ENCODE measurements at places on chromosomes 3 and 15.

DNA sequence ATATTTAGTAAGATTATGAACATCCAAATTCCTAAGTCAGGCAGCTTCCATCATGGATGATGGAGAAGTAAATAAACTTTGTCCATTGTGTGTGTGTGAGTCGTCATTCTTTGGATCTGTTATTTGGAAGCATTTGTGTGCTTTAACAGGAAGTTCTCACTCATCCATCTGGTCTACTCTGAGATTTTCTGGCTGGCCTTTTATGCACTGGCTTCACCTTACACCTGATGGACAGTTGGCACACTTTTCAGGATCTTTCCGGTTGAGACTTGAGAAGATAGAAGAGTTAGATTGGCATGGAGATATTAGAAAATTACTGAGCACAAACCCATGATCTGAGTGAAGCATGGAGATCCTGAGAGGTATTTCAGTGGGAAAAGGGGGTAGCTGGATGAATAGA lies 12.6 kb downstream of the SYNPR start:
- no peak for DNase-seq

DNA sequence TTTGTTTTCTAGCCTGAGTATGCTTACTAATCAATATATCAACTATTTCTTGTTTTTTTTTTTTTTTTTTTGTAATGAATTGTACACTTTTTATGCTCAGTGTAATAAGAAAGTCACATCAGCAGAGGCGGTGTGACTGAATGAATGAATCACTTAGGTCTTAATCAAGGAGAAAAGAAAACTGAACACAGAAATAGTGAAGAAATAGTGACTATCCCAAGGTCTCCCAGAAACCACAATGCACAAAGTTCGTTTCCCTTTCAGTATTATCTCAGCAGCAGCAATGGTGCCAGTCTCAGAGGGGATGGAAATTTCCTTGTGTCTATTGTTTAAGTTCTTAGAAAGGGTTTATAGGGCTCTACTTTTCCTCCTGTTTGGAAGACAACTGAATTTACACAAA lies 80.7 kb downstream of the NR1I2 start:
- DNase-seq, result no peak

GRCh38 chr3:71360180-71360579 lies 223.3 kb downstream of the FOXP1 start:
- DNase-seq, result no peak

DNA sequence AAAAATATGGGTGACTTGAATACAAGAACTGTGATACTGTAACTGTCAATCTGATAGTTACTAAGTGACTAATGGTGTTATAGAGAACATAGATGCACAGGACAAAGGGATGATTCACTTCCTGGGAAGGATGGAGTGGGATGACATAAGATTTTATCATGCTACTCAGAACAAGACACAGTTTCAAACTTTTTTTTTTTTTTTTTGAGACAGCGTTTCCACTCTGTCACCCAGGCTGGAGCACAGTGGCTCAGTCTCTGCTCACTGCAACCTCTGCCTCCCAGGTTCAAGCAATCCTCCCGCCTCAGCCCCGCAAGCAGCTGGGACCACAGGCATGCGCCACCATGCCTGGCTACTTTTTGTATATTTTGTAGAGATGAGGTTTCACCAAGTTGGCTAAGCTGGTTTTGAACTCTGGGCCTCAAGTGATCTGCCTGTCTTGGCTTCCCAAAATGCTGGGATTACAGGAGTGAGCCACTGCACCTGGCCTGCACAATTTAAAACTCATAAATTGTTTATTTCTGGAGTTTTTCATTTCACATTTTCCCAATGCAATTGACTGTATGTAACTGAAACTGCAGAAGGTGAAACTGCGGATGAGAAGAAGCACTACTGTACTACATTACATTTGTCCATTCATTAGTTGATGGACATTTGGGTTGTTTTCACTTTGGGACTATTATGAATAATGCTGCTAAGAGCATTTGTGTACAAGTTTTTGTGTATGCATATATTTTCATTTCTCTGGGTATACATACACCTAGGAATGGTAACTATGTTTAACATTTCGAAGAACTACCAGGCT lies 40.6 kb downstream of the ADIPOQ start:
- peak; percentile 85 for DNase-seq

GRCh38 chr3:176872771-176873209 lies 324.5 kb downstream of the TBL1XR1 start:
- DNase-seq, result peak; percentile 43

DNA sequence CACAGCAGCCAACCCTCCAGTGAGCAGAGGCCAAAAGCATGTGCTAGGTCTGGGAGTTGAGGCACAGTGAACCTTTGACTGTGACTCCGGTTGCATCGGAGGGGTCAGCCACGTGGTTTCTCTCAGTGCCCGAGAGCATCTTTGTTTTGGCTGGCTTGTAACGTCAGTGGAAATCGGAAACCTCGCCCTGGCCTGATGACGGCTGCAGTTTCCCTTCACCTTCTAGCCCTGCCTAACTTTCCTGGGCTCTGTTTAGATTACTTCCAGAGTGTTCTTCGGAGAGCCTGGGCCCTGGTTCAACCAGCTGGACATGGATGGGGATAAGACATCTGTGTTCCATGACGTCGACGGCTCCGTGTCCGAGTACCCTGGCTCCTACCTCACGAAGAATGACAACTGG lies 56.6 kb downstream of the MESD start:
- no peak for DNase-seq

DNA sequence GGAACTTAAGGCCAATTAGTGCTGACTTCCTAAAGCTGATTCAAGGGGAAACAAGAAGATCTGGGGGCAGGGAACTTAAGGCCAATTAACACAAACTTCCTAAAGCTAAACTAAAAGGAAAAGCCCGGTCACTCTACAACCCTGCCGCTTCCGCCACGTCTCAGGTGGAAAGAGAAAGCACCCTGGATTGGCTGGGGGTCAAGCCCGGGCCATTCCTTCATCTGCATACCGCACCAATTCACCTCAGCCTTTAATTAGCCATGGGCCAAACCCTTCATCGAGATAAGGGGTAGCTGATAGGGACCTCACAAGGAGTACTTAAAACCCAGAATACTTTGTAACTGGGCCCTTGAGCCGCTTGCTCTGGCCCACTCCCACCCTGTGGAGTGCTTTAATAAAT lies 14.4 kb downstream of the TMPRSS7 start:
- DNase-seq, result no peak

DNA sequence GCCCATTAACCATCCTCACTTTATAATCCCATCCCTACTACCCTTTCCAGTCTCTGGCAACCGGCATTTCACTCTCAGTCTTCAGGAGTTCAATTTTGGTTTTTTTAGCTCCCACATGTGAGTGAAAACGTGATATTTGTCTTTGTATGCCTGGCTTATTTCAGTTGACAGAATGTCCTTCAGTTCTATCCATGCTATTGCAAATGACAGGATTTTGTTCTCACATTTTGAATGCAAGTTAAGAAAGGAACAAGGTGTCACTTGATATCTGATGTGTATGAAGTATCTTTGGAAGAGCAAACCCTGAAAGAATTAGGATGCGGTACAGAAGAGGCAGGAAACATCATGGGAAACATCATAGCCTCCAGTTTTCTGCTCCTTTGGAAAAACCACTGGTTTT lies 298.1 kb downstream of the THSD4 start:
- no peak for DNase-seq

DNA sequence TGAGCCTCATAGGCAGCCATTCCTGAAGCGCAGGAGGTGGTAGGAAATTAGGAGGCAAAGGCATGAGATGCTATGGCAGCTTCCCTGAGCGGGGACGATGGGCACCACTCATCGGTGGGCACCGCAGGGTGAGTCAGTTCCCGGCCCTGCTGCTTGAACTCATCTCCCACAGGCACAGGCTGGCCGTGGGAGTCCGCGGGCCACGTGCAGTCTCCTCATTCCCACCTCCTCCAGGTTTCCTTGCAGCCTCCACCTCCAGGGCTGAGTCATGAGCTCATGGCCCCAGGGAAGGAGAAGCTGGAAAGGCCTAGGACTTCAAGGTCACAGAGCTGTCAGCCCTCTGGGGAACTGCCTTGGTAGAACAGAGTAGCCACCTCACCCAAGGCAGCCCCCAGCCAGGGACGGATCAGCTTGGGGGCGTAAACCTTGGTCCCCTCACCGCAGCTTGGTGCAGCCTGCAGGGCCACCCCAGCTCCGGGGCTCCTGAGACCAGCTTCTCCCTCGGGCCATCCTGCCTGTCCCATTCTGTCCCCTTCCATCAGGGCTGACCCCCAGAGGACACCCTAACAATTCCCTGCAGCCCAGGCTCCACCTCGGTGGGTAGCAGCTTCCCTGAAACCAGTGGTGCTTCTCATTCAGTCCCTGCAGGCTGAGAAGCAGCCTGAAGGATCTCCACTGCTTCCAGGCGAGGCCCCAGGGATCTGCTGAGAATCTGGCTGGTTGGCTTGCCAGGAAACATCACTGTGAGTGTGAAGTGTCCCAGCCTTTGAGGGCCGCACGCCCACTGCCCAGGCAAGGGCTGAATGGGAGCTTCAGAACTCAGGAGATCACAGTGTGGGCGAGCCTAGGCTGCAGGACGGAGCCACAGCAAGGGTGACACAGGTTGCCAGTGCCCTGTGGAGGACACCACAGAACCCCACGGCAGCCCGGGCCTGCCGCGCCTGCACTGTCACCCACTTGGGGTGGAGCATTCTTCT lies 150.7 kb upstream of the MEF2A start:
- DNase-seq, result no peak

DNA sequence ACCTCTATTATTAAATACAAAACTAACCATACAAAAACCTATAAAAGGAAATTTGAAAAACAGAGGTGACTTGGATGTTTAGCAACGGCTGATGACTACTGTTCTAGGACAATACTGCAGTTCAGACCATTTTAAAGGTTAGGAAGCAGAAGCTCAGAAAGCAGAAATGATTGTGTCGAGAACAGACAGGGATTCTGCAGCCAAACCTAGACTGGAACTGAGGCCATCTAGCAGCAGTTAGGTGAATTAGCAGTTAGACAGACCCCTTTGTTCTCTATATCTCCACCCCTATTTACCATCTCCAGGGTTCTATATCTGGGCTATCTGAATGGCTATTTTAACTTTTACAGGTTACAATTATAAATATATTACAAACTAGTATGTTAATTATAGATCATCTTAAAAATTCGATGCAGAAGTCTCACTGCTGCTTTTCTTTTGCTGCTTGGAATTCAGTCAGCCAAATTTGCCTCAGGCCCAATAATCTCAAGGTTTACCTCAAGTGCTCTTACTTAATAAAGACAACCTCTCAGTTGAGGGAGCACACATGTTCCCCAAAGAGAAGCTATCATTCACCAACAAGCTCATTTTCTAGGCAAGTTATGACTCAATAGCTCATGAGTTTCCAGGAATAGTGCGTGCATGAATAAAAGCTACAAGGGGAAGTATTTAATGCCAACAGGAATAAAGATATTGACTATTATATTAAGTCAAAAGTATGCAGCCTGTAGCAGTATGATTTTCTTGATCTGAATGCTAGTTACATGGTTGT lies 9.3 kb upstream of the IL1RAP start:
- no peak for DNase-seq

GRCh38 chr15:39447346-39447745 lies 133.5 kb upstream of the THBS1 start:
- no peak for DNase-seq

- no peak for DNase-seq
These were observed 1.9 kb downstream of the SPTBN5 start for GRCh38 chr15:41891946-41892345.

GRCh38 chr15:73694419-73694818 lies 10.2 kb downstream of the CD276 start:
- DNase-seq, result no peak

- peak; percentile 8 for DNase-seq
These were observed 14.0 kb upstream of the GK5 start for GRCh38 chr3:142239421-142239820.

GRCh38 chr15:66734961-66735908 lies 33.2 kb downstream of the SMAD6 start:
- peak; percentile 41 for DNase-seq

DNA sequence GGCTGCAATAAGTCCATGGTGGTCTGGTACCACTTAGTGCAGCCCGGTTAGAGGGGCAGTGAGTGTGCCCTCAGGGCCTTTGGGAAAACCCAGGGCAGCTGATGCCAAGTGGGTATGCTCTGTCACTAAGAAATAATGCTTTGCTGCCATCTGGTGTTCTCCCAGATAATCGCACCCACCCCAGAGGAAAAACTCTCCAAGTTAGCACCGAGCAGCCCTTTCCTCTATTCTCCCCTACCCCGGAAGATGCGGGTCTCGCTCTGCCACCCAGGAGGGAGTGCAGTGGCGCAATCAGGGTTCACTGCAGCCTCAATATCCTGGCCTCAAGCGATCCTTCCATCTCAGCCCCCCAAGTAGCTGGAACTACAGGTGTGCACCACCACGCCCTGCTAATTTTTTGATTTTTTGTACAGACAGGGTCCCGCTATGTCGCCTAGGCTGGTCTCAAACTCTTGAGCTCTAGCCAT lies 21.3 kb upstream of the DAPK2 start:
- peak; percentile 55 for DNase-seq

DNA sequence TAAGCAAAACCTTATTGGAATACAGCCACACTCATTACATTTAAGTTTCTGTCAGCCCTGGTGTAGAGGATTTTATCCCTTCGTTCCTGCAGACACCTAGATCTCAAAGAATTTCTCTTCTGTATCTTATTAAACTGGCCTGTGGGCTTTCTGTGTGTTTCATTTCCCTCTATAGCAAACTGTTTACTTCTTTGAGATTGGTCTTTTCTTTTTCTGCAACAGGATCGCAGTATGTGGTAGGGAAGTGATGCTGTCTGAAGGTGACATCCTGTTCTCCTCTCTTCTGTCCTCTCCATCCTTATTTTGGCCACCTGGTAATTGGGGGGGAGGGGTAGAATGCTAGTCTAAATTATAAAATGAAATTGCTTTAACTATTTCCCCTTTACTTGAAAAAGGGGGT lies 25.5 kb downstream of the ATP1B3 start:
- no peak for DNase-seq

DNA sequence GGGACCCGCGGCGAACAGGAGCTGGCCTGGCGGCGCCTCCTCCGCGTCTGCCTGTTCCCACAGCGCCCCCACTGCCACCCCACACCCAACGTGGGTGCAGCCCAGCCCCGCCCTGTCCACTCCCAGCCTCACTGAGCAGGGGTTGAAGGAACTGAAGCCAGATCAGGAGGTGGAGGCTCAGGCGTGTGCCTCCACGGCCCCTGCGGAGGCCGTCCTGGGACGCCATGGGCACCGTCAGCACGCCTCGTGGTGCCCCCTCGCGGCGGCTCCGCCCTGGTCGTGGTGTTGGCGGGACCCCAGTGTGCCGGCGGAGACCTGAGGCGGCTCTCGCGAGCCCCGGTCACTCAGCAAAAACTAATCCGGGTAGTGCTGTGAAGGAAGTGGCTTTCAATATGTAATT lies 39.0 kb upstream of the PRSS50 start:
- no peak for DNase-seq

DNA sequence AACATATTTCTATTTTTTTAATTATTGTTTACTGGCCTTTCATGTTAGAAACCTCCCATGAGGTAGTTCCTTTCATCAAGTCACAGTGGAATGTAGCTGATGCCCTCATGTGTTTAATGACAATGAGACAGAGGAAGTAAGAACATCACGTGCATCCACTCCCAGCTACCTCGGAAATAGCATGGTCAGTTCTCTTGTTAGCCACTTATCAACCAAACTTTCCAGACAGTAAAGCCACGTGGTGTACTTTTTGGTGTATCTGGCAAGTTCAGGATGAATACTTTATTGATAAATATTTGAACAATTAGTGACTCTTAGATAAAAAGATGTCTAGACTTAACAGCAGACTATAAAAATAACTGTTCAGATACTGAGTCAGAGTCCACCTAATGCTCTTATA lies 781.7 kb downstream of the MECOM start:
- no peak for DNase-seq
